ENCODE measurements at places on chromosomes 1 and 21.

- no peak for DNase-seq
These were observed 84.4 kb downstream of the CATSPERE start for GRCh38 chr1:244545511-244545910.

GRCh38 chr1:37567023-37567422, 10.3 kb downstream of the DNALI1 start:
- no peak for DNase-seq

DNA sequence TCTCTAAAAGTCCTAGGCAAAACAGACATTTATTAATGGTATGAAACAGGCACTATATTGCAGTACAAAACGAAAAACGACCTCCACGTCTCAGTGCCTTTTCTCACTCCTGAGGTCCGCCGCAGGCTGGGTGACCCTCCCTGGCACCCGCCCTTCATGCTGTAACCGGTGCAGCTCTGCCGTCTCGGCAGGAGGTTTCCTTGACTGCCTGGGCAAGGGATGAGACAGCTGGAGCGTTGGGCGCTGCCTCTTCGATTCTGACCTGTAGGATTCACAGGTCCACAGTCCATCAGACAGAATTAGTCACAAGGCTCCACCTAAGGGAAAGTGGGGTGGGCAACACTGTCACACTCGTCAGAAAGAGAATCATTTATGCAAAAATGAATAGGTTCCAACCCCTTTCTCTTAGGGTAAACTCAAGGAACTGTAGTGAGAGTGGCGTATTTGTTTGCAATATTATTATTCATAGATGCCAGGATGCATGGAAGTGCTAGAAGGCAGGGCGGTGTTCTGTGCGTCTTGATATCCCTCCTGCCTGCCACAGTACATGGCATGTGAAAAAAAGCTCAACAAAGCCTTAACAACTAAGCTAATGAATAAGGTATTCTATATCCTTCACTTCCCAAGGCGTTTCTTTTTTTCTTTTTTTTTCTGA, 23.5 kb upstream of the ZBTB18 start:
- no peak for DNase-seq

DNA sequence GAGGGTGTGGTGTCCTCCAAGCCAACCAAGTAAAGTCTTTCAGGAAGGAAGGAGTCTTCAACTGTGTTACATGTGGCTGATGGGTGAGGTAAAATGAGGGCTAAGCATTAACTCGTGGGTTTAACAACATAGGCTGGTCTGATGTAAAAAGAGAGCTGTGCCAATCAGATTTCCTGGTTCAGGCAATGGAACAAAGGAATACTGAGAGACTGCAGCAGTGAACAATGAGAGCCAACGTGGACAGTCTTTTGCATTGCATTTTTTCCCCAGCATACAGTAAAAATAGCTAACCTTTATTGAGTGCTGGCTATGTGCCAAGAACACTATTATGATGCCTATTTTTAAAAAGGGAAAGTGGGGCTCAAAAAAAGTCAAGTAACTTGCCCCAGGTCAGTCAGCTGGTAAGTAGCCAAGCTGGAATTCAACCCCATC, 31.1 kb downstream of the DLGAP3 start:
- no peak for DNase-seq

- DNase-seq = no peak
These were observed 59.5 kb downstream of the IRF2BP2 start for GRCh38 chr1:234550341-234551031.

- no peak for DNase-seq
These were observed 28.8 kb upstream of the FMO1 start for GRCh38 chr1:171219346-171220080.

- DNase-seq = peak; percentile 46
These were observed 142.5 kb downstream of the DHRS3 start for GRCh38 chr1:12475530-12475934.

- peak; percentile 38 for DNase-seq
These were observed 2.3 kb upstream of the KCNC4 start for GRCh38 chr1:110207831-110208230.

GRCh38 chr1:225875044-225875815, 7.0 kb downstream of the TMEM63A start:
- peak; percentile 76 for DNase-seq

- DNase-seq = no peak
These were observed 51.1 kb downstream of the FAM163A start for GRCh38 chr1:179794146-179794545.

GRCh38 chr1:14784790-14785773, 186.6 kb downstream of the KAZN start:
- DNase-seq = no peak

DNA sequence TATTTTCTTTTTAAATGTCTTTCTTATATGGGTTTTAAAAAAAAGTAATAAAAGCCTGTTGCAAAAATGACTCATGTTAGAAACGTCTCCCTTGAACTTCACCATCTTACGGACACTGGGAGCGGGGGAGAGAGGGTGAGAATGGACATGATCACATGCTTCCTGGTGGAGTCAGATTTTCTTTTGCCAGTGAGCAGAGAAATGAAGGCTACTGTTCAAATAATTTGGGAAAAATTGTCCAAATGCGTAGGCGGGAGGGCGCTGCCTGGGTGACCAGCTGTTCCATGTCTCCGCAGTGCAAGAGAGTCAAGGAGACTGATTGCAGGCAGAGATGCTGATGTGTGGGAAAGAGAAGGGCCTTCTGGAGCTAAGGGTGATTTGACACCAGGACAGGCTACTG, 23.1 kb downstream of the EIF2D start:
- no peak for DNase-seq

DNA sequence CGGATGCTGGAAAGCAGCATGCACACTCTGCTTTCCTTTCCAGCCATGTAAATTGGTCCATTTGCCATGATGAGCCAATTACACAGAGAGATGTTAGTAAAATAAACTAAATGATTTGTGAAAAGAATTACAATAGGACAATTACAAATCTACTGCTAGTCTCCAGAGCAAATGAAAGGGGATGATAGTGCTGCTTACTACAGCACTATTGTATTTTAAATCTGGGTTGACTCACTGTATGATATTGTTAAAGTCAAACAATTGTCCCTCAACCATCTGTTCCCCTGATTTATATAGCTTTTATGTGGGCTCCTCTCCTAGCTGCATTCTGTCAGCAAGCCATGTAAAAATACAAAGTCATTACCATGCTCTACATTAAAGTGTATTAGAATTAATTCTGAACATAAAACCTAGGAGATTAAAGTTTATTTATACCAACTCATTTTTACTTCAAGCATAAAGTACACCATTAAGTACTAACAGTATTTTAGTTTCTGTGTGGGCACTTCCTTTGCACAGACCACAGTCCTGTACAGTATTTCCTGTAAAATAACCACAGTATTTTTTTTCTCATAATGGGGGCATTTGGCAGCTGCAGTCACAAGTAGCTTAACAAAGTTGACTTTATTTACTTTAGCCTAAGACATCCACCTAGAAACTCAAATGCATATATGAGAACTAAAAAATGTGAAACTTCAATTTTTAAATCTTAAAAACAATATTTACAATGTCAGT, 135.8 kb downstream of the VAV3 start:
- DNase-seq = no peak

DNA sequence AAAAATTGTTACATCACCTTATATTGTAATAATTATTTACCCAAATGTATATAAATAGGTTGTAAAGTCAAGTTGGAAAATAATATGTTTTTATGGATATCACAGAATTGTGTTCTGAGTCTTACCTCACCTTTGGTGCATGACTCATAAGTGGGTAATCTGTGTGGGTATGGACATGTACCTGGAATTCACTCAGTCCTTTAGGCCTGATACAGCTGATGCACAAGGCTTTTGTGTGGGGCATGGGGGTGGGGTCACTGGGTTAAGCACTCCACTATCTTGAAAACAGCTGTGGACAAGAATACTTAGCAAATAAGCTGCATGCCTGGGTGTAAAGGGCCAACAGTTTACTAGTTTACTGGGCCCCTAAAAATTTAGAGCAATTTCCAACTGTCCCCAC, 34.4 kb downstream of the INKA2 start:
- DNase-seq = peak; percentile 37

- DNase-seq = no peak
These were observed 144.7 kb upstream of the EDN2 start for GRCh38 chr1:41629141-41629540.

- DNase-seq = no peak
These were observed 82.2 kb downstream of the MDM4 start for GRCh38 chr1:204598319-204598969.

DNA sequence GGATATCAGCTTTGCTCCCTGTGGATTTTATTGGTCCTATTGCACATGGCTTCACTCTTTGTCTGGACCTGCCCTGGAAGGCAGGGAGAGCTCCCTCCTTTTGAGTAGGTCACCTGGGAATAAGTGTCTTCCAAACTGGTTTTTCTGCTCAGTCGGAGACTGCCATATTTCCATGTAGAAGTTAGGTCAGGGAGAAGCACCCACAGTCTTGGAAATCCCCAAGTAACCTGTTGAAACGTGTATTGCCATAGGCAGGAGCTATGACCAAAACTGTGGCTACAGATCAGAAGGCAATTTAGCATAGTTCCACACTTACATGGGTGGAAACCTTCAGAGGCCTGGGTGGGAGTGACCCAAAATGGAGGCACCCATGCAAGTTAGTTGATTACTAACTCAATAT, 3.5 kb upstream of the GNG12 start:
- no peak for DNase-seq

GRCh38 chr1:100348549-100349144, 3.7 kb upstream of the CDC14A start:
- DNase-seq = no peak

DNA sequence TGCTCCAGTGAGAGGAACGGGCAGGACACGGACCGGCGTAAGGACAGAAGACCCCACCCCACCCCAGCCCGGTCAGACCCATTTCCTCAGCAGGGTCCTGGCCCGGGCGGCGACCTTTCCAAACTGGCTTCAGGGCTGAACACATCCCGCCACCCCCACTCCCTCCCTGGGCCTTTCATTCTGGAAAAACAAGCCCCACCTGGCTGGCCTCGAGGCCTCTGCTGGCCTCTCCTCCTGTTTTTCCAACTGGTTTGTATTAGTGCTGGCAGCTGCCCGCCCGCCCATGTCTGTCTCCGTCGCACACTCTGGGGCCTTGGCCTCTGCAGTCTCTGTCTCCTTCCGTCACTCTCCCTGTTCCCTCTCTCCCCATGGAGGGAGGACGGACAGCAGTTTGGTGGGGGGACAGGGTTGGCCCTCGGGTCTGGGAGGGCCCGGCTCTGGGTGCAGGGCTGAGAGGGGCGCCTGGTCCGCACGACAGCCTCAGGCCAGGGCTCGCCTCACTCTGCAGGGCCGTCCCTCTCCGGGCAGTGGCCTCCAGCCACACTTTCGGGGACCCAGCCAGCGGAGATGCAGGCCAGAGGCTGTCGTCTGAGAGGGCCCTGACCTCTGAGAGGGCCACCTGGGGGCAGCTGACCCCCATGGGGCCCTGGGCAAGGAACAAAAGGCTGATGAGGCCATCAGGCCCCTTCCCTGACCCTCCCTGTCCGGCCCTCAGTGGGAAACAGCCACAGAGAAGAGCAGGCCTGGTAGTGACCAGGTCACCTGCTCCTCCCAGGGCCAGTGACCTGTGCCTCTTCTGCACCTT, 1.5 kb upstream of the MXRA8 start:
- no peak for DNase-seq

GRCh38 chr1:65480684-65481405, 60.4 kb downstream of the LEPR start:
- no peak for DNase-seq

DNA sequence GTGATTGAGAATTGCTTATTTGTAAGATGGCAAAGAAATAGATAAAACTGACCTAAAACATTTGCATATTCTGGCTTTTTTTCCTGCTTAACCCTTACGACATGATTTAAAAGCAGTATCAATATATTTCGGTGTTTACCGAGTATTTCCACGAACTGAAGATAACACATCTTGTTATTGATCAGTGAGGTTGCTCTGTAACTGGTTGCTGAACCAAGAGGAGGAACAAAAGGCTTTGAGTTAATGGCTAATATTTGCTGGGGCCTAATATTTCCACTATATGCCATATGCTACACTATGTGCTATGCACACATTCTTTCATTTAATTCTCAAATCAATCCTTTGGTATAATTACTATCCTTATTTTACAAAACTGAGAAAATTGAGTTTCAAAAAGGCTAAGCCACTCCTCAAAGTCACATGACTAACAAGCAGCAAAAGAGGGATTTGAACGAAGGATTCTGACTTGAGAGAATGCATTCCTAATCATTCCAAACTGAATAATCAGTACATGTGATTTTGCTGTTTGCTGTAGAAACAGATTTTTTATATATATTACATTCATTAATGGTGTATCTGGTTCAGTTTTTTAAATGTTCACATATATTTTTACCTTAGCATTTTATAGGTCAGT, 346.0 kb downstream of the USP25 start:
- no peak for DNase-seq

DNA sequence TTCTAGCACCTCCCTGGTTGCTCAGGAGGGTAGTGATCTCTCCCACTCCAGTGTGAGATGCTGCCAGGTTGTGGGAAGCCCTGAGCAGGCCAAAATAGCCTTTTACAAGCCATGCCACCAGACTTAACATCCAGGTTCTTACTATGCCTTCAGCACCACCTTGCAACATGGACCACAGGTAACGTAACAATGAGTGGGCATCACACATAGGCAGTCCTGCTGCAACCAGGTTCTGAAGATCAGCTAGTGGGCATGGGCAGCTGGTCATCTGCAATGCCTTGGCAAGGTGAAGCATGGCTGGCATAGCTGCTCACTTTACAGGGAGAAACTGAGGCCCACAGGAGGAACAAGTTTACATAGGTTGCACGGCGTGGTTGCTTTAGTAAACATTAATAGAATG, 40.7 kb downstream of the DHCR24 start:
- DNase-seq = no peak

GRCh38 chr21:36584980-36585940, 105.3 kb upstream of the CLDN14 start:
- no peak for DNase-seq

DNA sequence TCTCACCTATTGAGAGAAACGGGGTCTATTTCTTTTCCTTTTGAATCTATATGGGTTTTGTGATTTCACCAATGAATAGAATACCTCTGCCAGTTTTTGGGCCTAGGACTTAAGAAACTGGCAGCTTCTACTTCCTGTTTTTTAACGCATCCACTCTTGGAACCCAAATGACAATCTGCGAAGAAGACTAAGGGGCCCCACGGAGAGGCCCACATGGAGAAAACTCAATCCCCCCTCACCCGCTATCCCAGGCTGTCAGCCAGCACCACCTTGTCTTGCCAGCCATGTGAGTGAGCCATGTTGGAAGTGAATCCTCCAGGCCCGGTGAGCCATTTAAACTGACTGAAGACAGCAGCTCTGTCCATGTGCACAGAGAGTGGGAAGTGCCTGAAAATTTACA, 3.6 kb upstream of the HENMT1 start:
- no peak for DNase-seq

GRCh38 chr1:151888972-151889570, 20.2 kb downstream of the THEM4 start:
- DNase-seq = no peak

GRCh38 chr1:106924360-106924759, 132.1 kb upstream of the PRMT6 start:
- DNase-seq = no peak

- peak; percentile 58 for DNase-seq
These were observed 167.3 kb downstream of the FASLG start for GRCh38 chr1:172826096-172826741.

Data from large intestine (tissue), 12 donors.